NCI-H2081 treated with DMSO at 0.1 percent for 48 hours (cell line): ENCODE measurements at places on chromosomes 4 and X.

DNA sequence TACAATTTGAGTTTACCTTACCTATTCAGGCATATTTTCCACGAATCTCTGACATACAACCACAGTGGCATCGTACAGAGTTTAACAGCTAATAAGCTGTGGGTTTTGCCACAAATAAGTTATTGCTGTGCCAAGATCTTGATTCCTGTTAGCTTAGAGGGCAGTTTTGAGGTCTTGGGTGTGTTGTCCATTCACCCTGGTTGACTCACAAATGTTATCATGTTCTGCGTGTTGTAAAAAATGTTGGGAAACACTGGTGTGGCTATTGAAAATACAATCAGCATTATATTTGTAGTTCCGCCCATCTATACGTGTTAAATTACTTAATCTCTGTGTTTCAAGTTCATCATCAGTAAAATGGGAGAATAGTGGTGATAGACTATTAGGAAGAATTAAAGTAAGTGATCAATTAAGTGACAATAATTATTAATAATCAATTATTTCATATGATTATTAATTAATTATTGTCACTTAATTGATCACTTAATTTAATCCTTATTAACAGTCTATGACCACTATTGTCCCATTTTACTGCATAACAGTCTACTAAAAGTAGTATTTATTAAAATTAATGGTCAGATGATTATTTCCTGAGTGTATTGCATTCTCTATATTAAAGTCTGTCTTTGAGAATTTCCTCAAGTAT, 96.3 kb downstream of the TMA16 start:
- no peak for DNase-seq

DNA sequence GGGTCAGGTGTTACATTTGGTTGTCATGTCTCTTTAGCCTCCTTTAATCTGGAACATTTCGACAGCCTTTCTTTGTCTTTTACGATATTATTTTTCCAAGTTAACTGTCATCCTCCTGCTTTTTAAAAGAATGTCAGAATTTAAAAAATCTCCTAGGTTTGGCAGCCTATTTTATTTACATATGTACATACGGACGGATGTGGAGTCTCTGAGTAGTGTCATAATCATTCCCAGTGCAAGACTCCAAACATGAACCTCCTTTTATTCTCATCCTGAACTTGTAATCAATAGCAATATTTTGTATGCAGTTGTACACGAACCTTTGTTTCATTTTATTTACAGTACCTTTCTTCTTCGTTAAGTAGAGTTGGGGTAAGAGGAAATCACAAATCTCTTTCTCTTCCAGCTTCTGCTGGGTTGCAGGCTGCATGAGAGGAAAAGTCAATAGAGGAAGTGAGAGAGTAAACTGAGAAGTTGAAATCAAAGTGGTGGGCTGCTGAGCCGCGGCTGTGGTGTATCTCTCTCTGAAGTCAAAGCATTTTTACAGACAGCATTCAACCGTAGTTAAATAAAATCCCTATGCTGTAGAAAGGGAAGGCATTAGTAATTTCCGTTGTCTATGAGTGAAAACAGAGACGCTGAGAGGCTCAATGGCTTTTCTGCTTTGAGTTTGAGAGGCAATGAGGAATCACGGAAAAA, 53.9 kb upstream of the RPS6KA3 start:
- no peak for DNase-seq

DNA sequence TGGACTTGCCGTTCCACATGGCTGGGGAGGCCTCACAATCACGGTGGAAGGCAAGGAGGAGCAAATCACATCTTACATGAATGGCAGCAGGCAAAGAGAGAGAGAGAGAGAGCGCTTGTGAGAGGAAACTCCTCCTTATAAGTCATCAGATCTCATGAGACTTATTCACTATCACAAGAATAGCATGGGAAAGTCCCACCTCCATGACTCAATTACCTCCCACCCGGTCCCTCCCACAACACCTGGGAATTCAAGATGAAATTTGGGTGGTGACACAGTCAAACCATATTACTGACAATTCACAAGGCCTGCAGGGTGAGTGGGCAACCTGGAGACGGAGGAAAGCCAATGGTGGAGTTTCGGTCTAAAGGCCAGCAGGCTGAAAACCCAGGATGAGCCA, 394.3 kb upstream of the TRAM1L1 start:
- DNase-seq, result no peak

- no peak for DNase-seq
Measured at GRCh38 chr4:77600521-77601451, 4.8 kb upstream of the CXCL13 start.

GRCh38 chr4:11050766-11051165, 366.2 kb upstream of the CLNK start:
- DNase-seq, result no peak

GRCh38 chr4:64533637-64534036, 124.4 kb upstream of the TECRL start:
- no peak for DNase-seq

DNA sequence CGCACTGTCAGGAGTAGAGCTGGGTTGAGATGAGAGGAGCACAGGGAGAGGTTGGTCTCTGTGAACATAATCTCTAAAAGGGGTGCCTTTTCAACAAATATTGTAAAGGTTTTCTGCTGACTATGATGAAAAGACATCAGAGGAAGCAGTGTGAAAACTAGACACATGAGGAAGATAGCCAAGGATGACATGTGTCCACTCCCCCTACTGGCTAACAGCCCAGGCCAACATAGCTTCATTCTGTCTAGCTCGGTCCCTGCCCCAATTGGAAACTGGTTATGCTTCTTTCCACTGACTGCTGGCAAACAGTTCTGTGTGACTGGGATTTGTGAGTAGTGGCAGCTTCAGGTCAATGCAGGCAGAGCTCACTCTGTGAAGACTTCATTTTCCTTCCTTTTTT, 115.4 kb upstream of the ESX1 start:
- no peak for DNase-seq

- no peak for DNase-seq
Measured at GRCh38 chr4:536351-536972, 37.5 kb downstream of the PIGG start.

- DNase-seq, result no peak
Measured at GRCh38 chr4:24382381-24382780, 202.0 kb downstream of the DHX15 start.

DNA sequence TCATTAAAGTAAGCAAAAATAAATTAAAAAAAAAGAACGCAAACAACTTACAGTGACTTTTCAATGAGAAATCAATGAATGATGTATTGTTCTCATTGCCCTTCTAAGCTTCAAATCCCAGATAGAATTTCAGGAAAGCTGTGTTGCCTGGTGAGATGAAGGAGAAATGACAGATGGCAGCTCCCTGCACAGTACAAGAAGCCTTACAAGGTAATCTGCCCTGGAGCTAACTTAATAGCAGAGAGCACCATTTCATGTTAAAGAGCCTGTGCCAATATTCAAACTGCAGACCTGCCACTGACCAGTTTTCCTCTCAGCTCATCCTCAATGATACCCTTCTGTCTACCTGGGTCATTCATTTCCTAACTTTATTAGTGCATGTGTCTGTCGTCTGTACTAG, 54.0 kb downstream of the GC start:
- DNase-seq, result no peak

GRCh38 chr4:101288365-101289145, 58.8 kb downstream of the PPP3CA start:
- no peak for DNase-seq

GRCh38 chrX:110509755-110510532, 151.3 kb downstream of the RTL9 start:
- DNase-seq, result no peak

DNA sequence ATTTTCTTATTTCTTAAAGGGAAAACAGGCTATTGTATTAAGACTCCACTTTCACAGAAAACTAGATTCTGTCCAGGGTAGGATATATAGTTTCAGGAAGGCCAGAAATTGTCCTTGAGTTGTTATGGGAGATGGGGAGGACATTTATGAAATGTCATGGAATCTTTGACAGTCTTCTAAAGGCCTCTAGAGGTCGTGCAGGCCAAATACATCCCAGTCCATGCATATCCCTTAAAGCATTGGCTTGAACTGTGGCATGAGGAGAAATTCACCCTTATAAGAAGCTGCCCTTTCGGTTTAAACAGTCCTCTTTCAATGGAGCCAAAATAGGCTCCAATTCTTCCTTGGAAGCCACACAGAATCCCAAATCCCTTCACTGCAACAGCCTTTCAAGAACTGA, 183.6 kb upstream of the NOCT start:
- no peak for DNase-seq

- no peak for DNase-seq
Measured at GRCh38 chr4:96652158-96652557, 812.3 kb downstream of the PDHA2 start.

DNA sequence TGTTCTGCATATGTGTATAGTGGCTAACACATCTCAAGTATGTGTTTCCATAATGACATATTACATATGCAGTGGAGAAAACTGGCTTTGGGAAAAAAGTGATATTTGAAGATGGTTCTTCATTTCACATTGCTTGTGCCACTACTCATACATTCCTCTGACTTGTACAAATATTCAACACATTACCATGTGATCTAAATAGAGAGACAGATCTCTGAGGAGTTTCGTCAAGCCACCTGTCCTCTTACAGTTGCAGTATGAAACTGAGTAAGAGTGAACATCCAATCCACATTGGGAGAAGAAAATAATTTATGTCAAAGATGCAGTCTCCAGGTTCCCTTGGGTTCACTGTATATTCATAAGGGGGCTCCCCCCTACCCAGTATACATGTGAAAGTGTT, 123.9 kb downstream of the KDR start:
- no peak for DNase-seq

DNA sequence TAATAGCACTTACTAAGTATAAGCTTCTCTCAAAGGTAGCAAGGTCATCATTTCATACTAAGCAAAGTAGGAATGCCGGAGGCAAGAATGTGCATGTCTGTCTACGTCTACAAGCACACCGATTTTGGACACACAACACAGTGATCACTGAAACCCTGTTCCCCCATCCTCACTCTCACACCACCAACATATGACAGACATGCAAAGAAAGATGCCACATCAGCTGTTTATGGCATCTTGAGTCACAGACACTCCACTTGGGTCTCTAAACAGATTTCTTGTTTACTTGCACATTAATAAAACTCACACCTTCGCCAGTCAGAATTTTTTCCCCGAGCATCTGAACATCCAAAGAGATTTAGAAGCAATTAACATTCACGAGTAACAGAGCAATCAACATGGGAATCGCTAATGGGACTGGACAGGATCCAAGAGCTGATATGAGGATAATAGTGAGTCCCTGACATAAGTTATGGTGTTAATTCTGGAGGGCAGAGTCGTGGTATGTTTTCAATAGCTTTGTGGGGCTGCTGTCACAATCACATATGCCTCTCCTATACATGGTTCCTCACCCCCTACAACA, 324.1 kb downstream of the DHX15 start:
- no peak for DNase-seq

DNA sequence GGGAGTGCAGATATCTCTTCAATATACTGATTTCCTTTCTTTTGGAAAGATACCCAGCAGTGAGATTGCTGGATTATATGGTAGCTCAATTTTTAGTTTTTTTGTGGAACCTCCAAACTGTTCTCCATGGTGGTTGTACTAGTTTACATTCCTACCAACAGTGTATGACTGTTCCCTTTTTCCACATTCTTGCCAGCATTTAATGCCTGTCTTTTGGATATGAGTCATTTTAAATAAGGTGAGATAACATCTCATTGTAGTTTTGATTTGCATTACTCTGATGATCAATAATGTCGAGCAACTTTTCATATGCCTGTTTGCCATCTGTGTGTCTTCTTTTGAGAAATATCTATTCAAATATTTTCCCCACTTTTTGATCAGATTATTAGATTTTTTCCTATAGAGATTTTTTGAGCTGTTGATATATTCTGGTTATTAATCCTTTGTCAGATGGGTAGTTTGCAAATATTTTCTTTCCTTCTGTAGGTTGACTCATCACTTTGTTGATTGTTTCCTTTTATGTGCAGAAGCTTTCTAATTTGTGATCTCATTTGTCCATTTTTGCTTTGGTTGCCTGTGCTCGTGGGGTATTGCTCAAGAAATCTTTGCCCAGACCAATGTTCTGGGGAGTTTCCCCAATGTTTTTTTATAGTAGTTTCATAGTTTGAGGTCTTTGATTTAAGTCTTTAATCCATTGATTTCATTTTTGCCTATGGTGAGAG, 552.7 kb downstream of the ZNF674 start:
- DNase-seq, result no peak

GRCh38 chr4:99518601-99519295, 7.9 kb downstream of the C4orf17 start:
- DNase-seq, result no peak

GRCh38 chr4:165766018-165766417, 107.0 kb upstream of the TLL1 start:
- no peak for DNase-seq

- no peak for DNase-seq
Measured at GRCh38 chrX:129659141-129659540, 4.4 kb upstream of the APLN start.

GRCh38 chr4:99947608-99948007, 1.2 kb upstream of the DNAJB14 start:
- DNase-seq, result no peak

DNA sequence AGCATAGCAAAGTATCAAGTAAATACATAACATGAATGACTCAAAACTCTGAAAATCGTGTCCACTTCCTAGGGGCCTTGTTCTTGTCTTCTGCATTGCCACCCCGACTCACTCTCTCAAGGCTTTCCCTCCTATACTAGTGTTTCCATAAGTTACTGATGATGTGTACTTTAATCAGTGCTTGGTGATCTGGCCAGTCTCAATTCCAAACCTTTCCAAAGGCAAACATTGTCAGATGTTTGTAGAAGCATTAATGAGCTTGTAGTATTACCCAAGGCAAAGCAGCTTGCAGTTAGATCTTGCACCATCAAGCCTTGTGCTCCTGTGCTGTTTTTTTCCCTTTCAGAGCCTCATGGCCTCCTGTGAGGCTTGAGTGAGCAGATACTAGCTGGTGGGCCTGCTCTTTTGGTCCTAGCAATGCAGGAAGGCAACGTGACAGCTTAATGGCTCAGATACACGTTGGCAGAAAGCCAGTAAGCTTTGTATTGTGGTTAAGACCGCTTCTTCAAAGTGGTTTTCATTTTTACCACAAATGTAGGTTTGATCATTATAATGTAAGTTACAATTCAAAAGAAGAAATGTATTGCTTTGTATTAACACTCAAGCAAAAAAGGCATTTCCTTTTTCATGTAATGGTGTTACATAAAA, 51.8 kb downstream of the RBPJ start:
- no peak for DNase-seq

GRCh38 chr4:95764961-95765360, 74.9 kb upstream of the PDHA2 start:
- DNase-seq, result no peak

GRCh38 chrX:71586929-71587328, 8.7 kb downstream of the GCNA start:
- DNase-seq, result no peak

GRCh38 chr4:153547520-153547919, 81.4 kb downstream of the TMEM131L start:
- no peak for DNase-seq

GRCh38 chr4:129668092-129668491, 572.1 kb downstream of the C4orf33 start:
- no peak for DNase-seq

- DNase-seq, result no peak
Measured at GRCh38 chrX:19555236-19555635, 39.9 kb upstream of the MAP3K15 start.
